ENCODE measurements at places on chromosomes 4 and X. TPM values are rescaled to one million over a fixed set of nuclear protein-coding genes. Genes with fewer than 3 reads are reported as not detected.

Gene CFP
- total RNA-seq: 0.78 TPM

Gene NAP1L3
- total RNA-seq: 3.3 TPM

- ATAC-seq: no peak
- no peaks in the 10 kb centered on the region for H3K36me3 ChIP-seq
- H3K4me1 ChIP-seq: peaks cover 18% of the 10 kb centered on the region
- no peak overlapping the region for H3K27ac ChIP-seq
- H3K27me3 ChIP-seq: no peaks in the 10 kb centered on the region
Measured at GRCh38 chr4:83108101-83108861, 6.2 kb downstream of the PLAC8 start.

Gene CCDC158
- 1.2 TPM for total RNA-seq

DNA sequence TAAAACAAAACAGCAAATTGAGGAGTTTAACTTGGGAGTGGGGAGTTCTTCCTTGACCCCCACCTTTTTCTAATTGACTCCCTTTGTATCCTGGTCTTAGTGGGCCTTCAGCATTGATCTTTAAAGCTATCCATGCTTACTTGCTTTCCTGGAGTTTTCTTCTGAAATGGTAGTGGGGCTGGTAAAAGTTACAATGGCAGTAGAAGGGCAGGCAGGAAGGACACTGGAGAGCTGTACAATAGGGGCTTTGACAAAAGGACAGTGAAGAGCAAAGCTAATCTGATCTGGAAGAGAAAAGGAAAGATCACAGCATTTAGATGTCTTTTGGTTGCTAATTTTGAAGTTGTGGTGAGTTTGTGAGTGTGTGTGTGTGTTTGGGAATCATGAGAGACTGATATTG, 111.5 kb downstream of the MID1 start:
- no peaks in the 10 kb centered on the region for H3K36me3 ChIP-seq
- H3K4me1 ChIP-seq: no peaks in the 10 kb centered on the region
- ATAC-seq: no peak
- no peaks in the 10 kb centered on the region for H3K27me3 ChIP-seq
- H3K4me3 ChIP-seq: no peak overlapping the region
- H3K27ac ChIP-seq: no peak overlapping the region

- ATAC-seq: no peak
- no peak overlapping the region for H3K4me3 ChIP-seq
- no peaks in the 10 kb centered on the region for H3K4me1 ChIP-seq
- H3K36me3 ChIP-seq: no peaks in the 10 kb centered on the region
- H3K27me3 ChIP-seq: no peaks in the 10 kb centered on the region
Measured at GRCh38 chr4:155271557-155271956, 63.1 kb downstream of the NPY2R start.

GRCh38 chr4:125115941-125116340, 198.8 kb upstream of the FAT4 start:
- no peaks in the 10 kb centered on the region for H3K4me1 ChIP-seq
- H3K27ac ChIP-seq: no peak overlapping the region
- no peaks in the 10 kb centered on the region for H3K36me3 ChIP-seq
- no peak for ATAC-seq
- H3K4me3 ChIP-seq: no peak overlapping the region

Gene CXCL5
- 0.19 TPM for total RNA-seq

Gene CT45A2
- not detected for total RNA-seq

- no peak overlapping the region for H3K27ac ChIP-seq
- H3K4me1 ChIP-seq: no peaks in the 10 kb centered on the region
- ATAC-seq: peak; percentile 71
- no peak overlapping the region for H3K4me3 ChIP-seq
- no peaks in the 10 kb centered on the region for H3K36me3 ChIP-seq
Measured at GRCh38 chrX:68084765-68085164, 348.5 kb downstream of the OPHN1 start.

DNA sequence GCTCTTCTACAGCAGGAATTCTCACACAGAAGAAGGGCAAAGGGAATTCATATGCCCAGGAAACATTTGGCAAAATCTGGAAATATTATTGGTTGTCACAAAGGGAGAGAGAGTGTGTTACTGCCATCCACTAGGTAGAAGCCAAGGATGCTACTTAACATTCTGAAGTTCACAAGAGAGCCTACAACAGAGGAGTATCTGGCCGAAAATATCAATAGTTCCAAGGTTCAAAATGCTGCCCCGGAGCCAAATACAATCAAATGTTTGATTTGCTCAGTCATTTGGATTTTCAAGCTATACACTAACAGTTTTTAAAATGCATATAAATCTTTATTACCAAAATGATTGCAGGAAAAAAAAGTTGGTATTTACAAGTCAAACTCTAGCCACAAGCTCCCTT, 18.8 kb downstream of the OTUD4 start:
- H3K4me3 ChIP-seq: no peak overlapping the region
- H3K4me1 ChIP-seq: no peaks in the 10 kb centered on the region
- no peaks in the 10 kb centered on the region for H3K27me3 ChIP-seq
- peaks cover 77% of the 10 kb centered on the region for H3K36me3 ChIP-seq

Gene SFRP2
- 22.3 TPM for total RNA-seq

Gene VSIG1
- not detected for total RNA-seq

- H3K27ac ChIP-seq: no peak overlapping the region
- H3K4me1 ChIP-seq: no peaks in the 10 kb centered on the region
- H3K4me3 ChIP-seq: no peak overlapping the region
- no peak for ATAC-seq
Measured at GRCh38 chr4:40458683-40459082, 123.5 kb downstream of the CHRNA9 start.

DNA sequence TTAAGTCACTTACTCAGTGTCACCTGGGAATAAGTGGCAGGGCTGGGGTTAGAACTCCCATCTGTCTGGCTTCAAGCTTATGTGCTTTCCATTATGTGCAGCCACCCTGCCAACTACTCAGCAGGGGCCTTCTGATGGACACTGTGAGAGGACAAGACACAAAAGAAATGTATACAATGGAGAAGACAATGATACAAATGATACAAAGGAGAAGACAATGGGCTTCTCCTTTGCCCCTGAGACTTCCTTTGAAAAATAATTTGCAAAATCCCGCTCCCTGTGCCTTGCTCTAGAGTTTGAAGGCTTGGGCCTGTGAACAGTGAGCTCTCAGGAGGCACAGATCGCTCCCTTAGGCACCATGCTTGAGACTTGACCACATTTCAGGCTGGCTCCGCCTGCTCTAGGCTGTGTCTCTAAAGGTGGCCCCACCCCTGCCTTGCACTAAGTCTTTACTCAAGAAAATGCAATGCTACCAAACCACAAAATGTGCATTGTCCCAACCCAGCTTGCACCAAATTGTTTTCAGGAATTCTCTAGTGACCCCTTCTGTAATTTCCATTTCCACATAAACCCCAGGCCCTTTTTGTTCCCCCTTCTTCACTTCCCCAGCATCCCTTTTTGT, 27.1 kb upstream of the STX18 start:
- H3K36me3 ChIP-seq: no peaks in the 10 kb centered on the region
- no peak overlapping the region for H3K27ac ChIP-seq
- H3K4me3 ChIP-seq: no peak overlapping the region
- no peaks in the 10 kb centered on the region for H3K27me3 ChIP-seq
- no peaks in the 10 kb centered on the region for H3K4me1 ChIP-seq
- no peak for ATAC-seq

Gene JCHAIN
- 2.3 TPM for total RNA-seq

Gene ADH6
- 0.19 TPM for total RNA-seq

- no peaks in the 10 kb centered on the region for H3K4me1 ChIP-seq
- H3K27ac ChIP-seq: no peak overlapping the region
- H3K27me3 ChIP-seq: no peaks in the 10 kb centered on the region
- no peak overlapping the region for H3K4me3 ChIP-seq
- no peaks in the 10 kb centered on the region for H3K36me3 ChIP-seq
Measured at GRCh38 chr4:153137677-153138630, 66.3 kb upstream of the TRIM2 start.

Gene ADGRG2
- 3.8 TPM for total RNA-seq

Gene ASB9
- total RNA-seq: 4.4 TPM

- no peak for ATAC-seq
- H3K4me1 ChIP-seq: no peaks in the 10 kb centered on the region
- no peak overlapping the region for H3K4me3 ChIP-seq
- H3K36me3 ChIP-seq: no peaks in the 10 kb centered on the region
Measured at GRCh38 chr4:6461301-6462165, 10.9 kb downstream of the PPP2R2C start.

Gene FGB
- total RNA-seq: not detected

DNA sequence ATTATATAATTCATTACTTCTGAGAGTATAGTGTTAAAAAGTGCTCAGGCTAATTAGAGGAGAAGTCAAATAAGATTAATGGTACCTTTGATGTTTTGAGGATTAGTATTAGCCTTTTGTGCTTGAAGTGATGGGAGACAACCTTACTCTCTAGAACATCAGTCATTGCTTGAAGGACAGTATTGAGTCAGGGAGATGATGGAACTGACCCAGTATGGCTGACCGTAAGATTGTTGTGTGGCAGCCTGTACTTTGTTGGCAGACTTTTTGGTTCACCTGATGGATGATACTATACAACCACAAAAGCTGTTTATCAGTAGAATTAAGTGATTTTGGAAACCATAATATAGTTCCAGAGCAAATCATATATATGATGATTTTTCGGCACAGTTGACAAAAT, 9.9 kb downstream of the OGT start:
- peaks cover 81% of the 10 kb centered on the region for H3K4me1 ChIP-seq
- ATAC-seq: no peak
- no peaks in the 10 kb centered on the region for H3K27me3 ChIP-seq
- no peaks in the 10 kb centered on the region for H3K36me3 ChIP-seq
- peak overlapping the region; percentile 35 for H3K27ac ChIP-seq
